Stimulated activated CD8-positive, alpha-beta memory T cell treated with anti-CD3 and anti-CD28 coated beads, Interleukin-15, amount 100 ng/mL, for 24 hours (primary cell): ENCODE measurements at places on chromosomes 6 and 20.

DNA sequence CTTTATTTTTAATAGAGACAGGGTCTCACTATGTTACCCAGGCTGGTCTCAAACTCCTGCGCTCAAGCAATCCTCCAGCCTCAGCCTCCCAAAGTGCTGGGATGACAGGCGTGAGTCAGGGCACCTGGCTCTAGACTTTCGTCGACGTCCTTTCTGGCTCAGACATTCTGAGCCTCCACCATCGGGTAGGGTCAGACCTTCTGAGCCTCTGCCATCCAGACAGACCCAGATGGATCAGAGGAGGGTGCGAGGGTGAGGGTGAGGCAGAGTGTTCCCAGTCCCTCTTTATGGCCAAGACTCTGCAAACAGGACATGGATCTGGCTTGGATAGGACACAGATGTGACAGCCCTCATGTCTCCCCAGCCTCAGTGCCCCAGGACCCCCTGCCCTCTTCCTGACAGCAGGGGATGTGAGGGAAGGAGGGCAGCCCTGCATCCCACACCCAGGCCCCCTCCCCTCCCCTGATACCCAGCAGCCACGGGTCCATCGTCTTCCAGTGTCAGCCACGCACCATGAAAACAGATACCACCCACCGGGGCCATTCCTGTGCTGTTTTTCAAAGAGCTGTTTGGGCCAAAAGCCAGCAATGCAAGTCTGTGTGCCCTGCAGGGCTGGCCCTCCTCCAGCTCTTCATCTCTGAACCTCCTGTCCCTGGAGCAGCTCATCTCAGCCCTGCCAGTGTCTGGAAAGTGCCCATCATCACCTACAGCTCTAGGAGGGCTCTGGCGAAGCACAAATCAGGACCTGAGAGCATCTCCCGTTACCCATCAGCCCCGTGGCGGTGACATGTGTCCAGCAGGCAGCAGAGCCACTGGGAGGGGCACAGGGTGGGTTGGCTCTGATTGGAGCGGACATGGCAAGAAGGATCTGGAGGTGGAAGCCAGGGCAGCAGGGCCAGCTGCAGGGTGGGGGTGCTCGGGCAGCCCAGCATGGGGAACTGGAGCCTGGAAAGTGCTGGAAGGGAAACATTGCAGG lies 208.4 kb downstream of the PREX1 start:
- no peak for DNase-seq

GRCh38 chr20:38139156-38139912 lies 25.7 kb downstream of the TGM2 start:
- no peak for DNase-seq

DNA sequence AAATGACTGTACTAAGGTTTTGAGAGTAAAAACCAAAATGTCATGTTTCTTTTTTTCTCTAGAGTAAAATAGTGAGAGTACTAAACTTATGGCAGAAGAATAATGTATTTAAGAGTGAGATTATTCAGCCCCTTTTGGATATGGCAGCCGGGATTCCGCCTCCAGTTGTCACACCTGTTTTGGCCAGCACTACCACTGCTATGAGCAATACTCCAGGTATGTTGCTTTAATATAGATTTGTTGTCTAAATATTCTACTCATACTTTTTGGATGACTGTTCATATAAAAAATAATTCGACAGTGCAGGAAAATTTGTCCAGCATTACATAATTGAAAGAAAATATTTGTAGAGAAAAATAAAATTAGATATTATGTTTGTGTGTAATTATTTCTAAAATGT lies 59.5 kb downstream of the SCAF8 start:
- no peak for DNase-seq

DNA sequence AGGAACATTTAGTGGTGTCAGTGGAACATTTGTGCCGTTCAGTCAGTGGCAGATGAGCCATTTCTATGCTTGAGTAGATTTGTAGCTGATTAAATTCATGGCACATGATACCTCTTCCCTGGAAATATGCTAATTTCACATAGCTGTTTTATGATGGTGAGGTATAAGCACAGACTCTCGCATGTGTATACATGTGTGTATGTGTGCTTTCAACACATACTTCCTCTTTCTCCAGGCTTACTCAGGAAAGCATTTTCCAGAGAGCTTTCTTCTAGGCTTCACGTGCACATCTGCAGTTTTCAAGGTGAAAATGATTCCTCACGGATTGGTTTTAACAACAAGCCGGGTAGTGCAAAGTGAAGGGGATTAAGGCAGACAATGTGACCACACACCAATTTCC lies 396.5 kb downstream of the HDGFL1 start:
- DNase-seq = no peak

GRCh38 chr6:31763619-31763940 lies 1.1 kb downstream of the SAPCD1 start:
- DNase-seq = no peak

- no peak for DNase-seq
Measured at GRCh38 chr6:18391023-18391422, 3.9 kb downstream of the RNF144B start.

- DNase-seq = no peak
Measured at GRCh38 chr6:34095136-34095505, 50.8 kb downstream of the GRM4 start.
